Mononuclear cell (primary cell): ENCODE measurements at places on chromosomes 1 and 21. TPM values are rescaled to one million over a fixed set of nuclear protein-coding genes. Genes with fewer than 3 reads are reported as not detected.

The TMEM81 gene
- 0.63 TPM for total RNA-seq

The CNIH3 gene
- 1.4 TPM for total RNA-seq

The BARHL2 gene
- not detected for total RNA-seq

The OR2M5 gene
- not detected for total RNA-seq

The CYP4A11 gene
- not detected for total RNA-seq

The OR2T2 gene
- total RNA-seq = 0.42 TPM

The PLPPR4 gene
- not detected for total RNA-seq

The CLIC4 gene
- total RNA-seq = 42.8 TPM

The RUNX3 gene
- 76.4 TPM for total RNA-seq

The PRDX1 gene
- 27.7 TPM for total RNA-seq

The NCF2 gene
- 184 TPM for total RNA-seq

The HES5 gene
- not detected for total RNA-seq

The LAMC2 gene
- not detected for total RNA-seq

The TNNT2 gene
- total RNA-seq = 0.10 TPM

The AADACL4 gene
- not detected for total RNA-seq

The PGLYRP4 gene
- total RNA-seq = not detected

The GJA8 gene
- total RNA-seq = not detected

The ELAPOR1 gene
- 5.6 TPM for total RNA-seq

The YRDC gene
- 22.2 TPM for total RNA-seq

The LMOD1 gene
- total RNA-seq = not detected

The PLPPR5 gene
- total RNA-seq = under 0.01 TPM

The OTUD3 gene
- 8.7 TPM for total RNA-seq

The TNFRSF8 gene
- 0.73 TPM for total RNA-seq

The MRPS15 gene
- 35.1 TPM for total RNA-seq

The VAV3 gene
- 41.1 TPM for total RNA-seq
